ENCODE measurements at places on chromosomes 6 and 20.
A peak's percentile ranks its signal among the peaks of the same experiment; 100 is the strongest.

- peak; percentile 37 for DNase-seq
These were observed 3.2 kb downstream of the ACTR5 start for GRCh38 chr20:38751360-38751976.

DNA sequence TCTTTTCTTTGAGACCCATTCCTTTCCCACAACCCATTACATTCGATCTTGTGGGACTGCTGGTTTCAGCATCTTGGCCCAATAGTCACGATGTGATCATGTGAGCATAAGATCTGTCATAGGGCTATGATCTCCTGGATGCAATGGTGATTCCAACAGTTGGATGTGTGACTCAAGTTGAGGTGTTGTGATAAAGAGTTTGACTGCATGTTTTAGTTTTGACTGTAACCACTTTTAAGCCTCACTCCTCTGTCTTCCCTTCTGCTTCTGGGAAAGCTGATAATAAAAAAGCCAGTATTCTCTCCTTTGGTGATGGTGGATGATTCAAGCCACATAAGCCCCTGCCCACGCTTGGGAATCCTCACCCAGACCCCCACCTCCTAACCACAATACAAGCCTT lies 117.0 kb upstream of the ASCC3 start:
- no peak for DNase-seq

- no peak for DNase-seq
These were observed 37.7 kb upstream of the SYNJ2 start for GRCh38 chr6:157943964-157944283.

DNA sequence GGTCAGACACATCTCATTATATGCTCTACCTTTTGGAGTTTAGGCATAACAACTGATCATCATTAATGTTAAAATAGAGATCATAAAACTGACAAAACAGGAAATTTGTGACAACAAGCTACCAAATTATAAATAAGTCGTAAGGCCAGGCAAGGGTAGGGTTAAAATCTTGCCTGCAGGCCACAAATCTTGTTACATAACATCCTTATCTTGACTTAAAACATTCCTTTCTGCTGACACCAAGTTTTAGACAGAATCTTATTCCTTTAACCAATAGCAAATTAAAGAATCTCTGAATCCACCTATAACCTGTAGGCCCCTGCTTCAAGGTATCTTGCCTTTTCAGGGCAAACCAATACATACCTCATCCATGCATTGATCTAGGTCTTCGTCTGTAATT lies 32.5 kb upstream of the NKAIN2 start:
- no peak for DNase-seq

DNA sequence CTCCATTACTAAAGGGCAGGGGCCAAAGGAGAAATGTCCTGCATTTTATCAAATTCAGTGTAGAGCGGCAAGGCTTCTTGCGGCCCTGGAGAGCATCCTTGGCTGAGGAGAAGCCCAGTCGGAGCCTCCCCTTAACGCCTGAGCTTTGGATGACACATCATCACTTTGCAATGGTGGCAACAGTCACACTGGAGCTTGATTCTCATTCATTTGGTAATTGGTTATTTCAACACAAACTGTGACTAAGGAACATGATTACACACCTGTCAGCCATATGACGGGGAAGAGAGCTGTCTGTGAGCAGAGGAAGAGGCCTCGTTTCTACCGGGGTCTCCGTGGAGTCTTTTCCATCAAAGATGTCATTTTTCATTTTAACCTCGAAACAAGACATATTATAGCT lies 81.4 kb downstream of the SOBP start:
- no peak for DNase-seq

DNA sequence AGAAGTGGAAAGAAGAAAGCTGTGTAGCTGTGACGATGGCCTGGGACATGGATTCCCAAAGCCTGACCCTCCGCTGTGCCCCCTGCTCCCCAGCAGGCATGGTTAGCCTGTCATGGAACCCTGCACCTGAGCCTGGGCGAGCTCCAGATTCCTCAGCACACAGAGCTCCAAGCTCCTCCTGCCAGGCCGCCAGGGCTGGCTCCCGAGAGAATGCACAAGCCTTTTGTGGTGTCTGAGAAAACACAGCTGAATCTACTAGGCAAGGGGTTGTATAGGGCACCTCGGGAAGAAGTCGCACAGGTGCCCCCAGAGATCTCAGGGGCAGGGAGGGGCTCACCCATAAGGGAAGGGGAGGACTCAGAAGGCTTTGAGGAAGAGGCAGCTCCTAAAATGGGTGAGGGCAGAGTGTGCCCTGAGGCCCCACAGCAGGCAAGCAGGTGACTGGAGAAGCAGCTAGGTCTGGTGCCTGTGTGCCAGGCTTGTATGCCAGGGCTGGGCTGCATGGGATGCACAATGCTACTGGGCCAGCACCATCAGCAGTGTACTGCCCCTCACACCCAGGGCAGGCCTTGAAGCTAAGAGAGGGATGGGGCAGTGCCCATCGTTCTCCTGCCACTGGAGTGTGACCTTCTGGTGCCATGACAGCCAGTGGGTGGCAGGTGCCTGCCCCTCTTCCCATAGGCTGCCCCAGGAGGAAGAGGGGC lies 64.3 kb upstream of the CD93 start:
- no peak for DNase-seq

All from astrocyte of the cerebellum (primary cell).